Right renal cortex interstitium (tissue), 3 donors: ENCODE measurements at places on chromosomes 12 and 14. TPM values are rescaled to one million over a fixed set of nuclear protein-coding genes. Genes with fewer than 3 reads are reported as not detected.

DNA sequence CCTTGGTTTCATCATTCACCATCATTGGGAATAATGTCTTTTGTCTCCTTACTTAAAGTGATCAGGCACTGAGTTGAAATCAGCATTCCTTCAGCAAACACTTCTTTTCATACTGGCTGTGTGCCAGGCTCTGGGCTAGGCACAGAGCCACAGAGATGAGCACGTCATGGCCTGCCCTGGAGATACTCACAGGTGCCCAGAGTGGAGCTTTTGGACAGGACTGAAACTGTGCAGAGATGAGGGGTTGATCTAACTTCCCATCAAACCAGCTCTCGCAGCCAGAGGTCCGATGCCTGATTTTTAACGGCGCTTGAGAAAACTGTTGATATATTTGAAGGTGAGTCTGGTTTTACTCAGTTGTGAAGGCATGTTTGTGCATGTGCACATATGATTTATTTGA lies 43.1 kb downstream of the CACNA1C start:
- DNase-seq, result no peak

CEBPE gene
- polyA plus RNA-seq, result 0.08 TPM

GRCh38 chr12:53208877-53209463 lies 1.9 kb upstream of the ITGB7 start:
- DNase-seq, result no peak

STON2 gene
- polyA plus RNA-seq, result 49.7 TPM

DNA sequence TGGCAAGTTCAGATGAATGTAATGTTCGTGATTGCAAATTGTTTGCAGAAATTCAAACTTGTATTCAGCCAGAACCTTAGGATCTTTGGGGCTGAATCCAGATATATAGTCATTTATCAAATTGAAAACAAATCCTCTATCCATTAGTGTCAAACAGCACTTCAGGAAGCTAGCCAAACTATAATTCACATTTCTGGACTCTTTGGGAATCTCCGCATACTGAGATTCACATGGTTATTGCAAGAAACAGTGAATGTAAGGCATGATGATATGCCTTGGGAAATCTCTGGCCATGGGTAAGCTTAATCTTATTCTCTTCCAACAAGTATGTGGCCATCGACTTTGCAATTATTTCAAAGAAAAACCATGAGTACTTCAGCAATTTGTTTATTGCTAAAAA lies 98.5 kb downstream of the KLHL28 start:
- no peak for DNase-seq

DNA sequence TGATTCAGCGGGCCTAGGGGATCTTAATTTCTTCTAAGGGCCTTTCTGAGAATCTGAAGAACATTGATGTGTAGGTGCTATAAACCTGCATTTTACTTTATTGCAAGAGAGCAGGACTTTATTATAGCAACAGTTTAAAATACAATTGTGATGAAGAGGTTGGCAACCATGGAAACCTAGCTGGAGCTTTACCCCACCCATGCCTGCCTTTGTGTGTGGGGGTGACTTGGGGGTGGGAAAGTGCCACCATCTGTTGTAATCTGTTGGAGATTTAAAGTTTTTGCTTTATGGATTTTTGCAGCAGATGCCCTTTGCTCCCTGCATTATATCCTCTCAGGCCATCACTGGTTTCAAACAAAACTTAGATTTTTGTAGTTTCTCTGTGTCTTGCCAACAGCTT lies 64.6 kb downstream of the ATG14 start:
- no peak for DNase-seq

DNA sequence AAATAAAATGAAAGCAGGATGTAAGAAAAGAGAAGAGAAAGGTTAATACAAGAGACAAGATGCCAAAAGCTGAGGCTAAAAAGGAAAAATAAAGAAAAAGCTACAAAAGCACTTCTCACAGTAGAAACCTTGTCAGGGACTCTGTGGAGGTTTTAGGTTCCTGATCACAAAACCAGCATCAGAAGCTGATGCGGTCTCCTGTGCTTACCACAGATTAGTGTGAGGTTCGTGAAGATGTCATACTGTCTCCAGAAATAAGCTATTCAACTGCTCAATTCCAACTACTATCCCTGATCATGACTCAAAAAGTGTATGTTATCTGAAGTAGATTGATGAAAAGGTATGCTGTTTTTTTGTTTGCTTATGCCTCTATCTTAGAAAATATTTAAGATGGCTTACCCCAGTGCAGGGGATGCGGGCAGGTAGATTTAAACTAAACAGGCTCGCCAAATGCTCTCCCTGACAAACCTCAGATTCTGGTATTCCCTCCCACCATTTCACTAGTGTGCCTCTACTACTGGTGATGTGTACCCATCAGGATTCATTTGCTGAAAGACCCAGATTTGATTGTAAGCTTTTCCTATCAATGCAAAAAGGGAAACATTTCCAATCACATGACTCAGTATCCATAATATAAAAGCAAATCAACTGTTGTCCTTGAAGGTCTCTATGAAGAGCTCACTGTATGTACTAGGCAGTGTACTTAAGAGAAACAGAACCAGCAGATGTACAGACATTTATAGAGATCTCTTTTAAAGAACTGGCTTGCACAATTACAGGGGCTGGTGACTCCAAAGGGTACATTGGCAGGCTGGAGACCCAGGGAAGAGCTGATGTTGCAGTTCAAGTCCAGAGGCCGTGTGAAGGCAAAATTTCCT lies 169.5 kb upstream of the FOXN3 start:
- no peak for DNase-seq

GRCh38 chr14:56587701-56588100 lies 8.1 kb downstream of the TMEM260 start:
- DNase-seq, result no peak

- DNase-seq, result no peak
Measured at GRCh38 chr14:63209160-63209559, 4.9 kb downstream of the RHOJ start.

- DNase-seq, result no peak
Measured at GRCh38 chr12:1435456-1435855, 158.9 kb downstream of the FBXL14 start.

- DNase-seq, result no peak
Measured at GRCh38 chr14:105065280-105066228, at the start of gene GPR132. Gene GPR132, minus strand, starts transcription at chr14:105065430. Its CDS starts 10,010 bp downstream, at chr14:105055420.

DNA sequence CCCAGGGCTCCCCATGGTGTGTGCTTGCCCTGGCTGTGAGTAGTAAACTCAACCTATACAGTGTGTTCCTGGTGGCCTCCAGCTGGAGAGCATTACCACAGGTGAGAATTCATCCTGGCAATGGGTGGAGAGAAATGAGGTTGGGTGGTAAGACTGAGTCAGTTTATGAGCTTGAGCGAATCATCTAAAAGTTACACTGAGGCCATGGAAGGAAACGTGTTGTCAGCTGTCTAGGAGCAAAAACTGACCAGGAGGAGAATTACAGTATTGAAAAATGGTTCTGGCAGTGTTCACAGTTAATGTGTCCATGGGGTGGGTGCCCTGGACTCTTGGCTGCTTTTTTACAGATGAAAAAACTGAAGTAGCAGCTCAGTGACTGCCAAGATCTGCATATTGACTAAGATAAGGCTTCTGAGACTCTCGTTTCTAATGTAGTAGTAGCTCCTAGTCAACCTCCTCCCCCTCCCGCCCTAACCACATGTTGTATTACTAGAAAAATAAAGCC lies 202.0 kb upstream of the AMIGO2 start:
- DNase-seq, result no peak

GRCh38 chr14:20428010-20428365 lies 8.0 kb downstream of the KLHL33 start:
- no peak for DNase-seq

DNA sequence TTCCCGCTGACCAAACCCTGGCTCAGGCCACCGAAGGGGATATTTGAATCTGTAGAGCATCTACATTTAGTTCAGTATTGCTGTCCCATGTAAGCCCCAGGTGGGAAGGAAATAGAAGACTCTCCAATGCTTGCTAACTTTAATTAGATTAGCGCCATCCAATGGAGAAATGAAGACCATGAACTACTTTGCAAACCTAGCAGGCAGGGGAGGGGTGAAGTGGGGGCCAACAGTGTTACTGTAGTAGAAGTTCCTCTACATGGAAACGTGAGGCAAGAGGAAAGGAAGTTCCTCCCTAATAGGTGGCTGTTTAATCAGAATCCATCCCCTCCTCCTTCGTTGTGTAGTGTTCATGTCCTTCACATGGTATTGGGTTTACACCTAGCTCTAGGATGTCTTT lies 9.3 kb upstream of the DENND5B start:
- DNase-seq, result no peak

ANKS1B gene
- 3.8 TPM for polyA plus RNA-seq

GRCh38 chr14:83101846-83102245 lies 1568.2 kb upstream of the SEL1L start:
- no peak for DNase-seq
